ENCODE measurements at places on chromosomes 7 and 10.

DNA sequence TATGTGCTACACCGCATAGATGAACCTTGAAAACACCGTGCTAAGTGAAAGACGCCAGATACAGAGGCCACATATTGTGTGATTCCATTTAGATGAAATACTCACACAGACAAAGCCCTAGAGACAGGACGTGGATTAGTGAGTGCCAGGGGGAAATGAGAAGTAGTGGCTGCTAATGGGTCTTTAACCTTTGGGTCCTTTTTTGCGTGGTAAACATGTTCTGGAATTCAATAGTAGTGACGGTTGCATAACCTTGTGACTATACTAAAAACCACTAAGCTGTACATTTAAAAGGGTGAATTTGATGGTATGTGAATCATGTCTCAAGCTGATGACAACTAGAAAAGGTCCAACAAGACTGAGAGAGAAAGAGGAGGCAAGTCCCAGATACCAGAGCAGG is 15.6 kb downstream of the SMKR1 start:
- no peak for DNase-seq

DNA sequence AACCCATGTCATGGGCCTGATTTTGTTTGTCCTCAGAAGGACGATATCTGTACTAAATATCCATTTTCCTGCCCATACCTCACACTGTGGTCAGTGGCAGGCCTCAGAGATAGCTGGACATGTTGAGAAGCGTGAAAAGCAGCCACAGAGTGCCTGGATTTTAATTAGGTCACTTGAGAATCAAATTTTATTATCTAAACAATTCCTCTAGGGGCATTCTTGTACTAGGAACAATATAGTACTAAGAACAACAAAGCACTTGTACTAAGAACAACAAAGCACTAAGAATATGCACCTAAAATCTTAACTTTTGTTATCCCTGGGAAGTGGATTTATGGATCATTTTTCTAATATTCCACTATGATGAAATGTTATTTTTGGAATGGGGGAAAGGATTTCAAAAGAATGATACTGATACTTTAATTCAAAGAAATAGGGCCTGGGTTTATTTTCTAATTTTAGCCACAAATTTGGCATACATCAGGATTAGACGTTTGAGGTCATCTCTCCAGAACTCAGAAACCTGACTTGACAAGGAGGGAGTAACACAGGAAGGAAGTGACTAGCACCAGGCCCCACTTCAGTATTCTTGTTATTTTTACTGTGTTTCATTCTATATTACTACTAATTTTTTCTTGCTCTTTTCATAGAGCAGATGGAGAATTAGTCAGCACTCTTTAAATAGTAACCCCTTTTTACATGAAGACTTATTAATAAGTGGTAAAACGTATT is 112.2 kb downstream of the EXOC4 start:
- DNase-seq = peak; percentile 10

- peak; percentile 83 for DNase-seq
Measured at GRCh38 chr10:36779238-36779846, 346.1 kb upstream of the ANKRD30A start.

- peak; percentile 86 for DNase-seq
Measured at GRCh38 chr10:126459878-126460481, 71.7 kb upstream of the ADAM12 start.

GRCh38 chr7:123917878-123918277 is 7.2 kb upstream of the SPAM1 start:
- no peak for DNase-seq

GRCh38 chr7:43695365-43695764 is 34.0 kb downstream of the COA1 start:
- DNase-seq = no peak

DNA sequence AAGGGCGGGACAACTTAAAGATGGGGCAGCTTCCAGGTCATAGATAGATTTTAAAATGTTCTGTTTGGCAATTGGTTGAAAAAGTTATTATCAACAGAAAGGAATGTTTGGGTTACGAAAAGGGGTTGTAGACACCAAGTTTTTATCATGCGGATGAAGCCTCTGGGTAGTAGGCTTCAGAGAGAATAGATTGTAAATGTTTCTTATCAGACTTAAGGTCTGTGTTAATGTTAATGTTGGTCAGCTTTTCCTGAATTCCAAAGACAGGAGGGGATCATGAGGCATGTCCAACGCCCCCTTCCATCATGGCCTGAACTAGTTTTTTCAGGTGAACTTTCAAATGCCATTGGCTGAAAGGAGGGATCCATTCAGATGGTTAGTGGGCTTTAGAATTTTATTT is 84.2 kb upstream of the KIF5B start:
- no peak for DNase-seq

- DNase-seq = no peak
Measured at GRCh38 chr10:84265418-84265817, 20.6 kb downstream of the RGR start.

GRCh38 chr10:48901319-48901718 is 38.3 kb downstream of the LRRC18 start:
- no peak for DNase-seq

DNA sequence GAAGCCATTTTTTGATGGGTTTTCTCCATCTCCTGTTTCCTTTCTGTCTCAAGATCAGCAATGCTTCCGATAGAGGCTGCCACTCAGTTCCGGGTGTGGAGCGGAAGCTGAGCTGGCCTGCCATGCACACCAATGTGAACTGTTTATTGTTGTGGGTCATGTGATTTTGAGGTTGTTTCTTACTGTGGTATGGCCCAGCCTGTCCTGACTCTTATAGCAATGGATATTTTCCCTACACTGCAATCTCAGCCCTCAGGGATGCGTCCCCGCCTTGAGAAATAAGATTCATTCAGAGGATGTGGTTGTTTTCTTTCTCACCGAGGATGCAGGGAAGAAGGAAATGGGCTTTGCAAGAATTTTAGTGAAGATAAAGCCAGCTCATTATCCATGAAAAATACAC is 134.7 kb downstream of the PFKFB3 start:
- no peak for DNase-seq

DNA sequence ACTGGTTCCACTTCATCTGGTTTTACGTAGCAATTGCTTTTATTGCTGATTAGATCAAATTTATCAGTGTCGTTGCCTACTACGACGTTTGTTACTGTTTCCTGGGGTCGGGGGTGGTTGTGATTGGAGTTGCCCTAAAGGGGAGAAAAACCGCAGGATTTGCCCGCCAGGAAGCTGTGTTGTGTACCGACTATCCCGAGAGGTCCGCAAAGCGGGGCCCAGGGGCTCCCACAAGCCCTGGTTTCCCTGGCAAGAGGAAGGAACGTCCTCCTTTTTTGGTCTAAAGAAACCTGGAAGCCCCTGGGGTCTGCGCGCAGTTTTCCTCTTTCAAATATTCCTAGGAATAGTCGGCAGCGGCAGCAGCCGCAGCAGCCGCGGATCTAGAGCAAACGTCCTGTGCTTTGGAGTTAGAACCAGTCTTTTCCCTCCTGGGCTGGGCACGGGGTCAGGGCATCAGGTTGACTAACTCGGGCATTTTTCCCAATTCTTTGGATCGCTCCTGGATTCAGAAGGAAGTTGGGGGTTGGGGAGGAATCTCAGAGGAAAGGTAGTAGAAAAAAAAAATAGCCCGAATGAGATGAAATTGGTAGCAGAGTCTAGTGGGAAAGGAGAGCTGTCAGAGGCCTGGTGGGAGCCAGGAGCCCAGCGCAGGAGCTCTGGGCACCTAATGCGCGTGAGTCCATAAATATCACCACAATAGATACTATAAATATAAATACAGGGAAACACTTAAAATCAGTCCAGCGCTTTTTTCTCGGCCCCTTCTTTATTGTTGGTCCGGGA is 4.6 kb downstream of the VAX1 start:
- DNase-seq = no peak

DNA sequence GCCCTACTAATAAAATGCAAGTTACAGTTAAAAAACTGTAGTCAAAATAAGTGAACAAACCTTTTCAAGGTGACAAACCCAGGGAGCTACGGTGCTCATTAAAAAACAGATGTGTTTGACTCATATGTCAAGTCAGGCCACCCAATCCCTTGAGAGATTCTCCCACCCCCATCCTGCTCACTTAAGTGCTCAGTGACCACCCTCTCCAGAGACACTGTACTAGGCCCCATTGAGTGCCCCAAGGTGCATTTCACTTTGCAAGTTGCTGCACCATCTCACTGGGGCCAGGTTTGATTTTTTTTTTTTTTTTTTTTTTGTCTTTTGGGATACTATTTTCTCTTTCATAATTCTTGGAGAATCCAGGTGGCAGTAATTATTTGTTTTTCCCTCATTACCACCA is 1.9 kb downstream of the ERV3-1 start:
- DNase-seq = no peak

DNA sequence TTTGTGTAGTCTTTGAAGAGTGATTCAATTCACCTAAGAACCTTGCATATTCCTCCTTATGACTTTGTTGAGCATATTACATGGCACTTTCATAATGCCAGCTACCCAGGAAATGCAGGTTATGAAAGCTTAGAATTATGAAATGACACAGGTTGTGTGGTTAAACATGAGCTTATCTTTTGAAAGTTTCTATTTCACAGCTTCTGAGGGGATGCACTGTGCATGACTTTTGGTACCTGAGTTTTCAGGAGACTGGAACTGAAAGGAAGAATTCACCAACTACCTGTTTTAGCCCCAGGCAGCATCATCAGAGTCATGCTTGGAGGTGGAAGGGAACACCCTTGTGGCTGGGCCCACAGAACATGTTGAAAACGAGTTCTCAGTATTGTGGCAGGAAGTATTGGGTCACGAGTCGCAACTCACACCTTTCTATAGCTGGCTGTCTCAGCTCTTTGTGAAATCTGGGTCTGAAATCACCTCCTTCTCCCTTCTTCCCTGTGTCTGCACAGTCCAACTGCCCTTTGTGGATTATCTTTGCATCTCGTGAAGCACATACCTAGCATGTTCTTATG is 228.2 kb downstream of the PTEN start:
- DNase-seq = no peak

DNA sequence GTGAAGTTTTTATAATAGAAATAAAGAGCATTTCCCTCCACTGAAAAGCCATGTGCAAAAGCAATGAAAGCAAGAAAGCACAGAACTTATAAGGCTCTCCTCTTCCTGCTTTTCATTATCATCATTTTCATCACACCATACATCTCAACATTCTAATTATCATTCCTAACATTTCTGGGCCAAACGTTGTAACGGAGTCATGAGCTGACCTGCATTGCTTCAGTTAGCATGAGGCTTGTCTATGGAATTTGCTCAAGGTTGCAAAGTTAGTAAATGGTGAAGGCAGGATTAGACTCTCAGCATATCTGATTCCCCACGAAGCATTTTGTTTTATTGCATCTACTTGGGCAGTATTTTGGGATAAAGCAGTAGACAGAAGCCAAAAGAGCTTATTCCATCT is 11.4 kb downstream of the SCIN start:
- DNase-seq = peak; percentile 43

DNA sequence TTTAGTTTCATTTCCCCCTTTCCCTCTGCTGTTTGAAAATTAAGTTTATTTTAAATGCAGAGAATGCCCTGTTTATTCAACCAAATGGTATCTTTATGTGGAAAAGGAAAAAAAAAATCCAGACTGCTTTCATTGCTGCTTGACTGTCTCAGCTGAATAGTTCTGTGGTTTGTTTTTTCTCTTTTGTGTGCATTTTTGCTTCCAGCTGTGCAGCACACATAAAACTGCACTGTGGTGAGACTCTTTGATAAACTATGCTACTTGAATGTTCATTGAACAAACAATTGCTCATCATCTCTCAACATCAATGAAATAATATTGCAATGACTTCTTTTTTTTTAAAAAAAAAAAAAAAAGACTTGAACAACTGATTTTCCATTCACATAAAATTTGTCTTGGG is 78.6 kb upstream of the GLI3 start:
- peak; percentile 36 for DNase-seq

DNA sequence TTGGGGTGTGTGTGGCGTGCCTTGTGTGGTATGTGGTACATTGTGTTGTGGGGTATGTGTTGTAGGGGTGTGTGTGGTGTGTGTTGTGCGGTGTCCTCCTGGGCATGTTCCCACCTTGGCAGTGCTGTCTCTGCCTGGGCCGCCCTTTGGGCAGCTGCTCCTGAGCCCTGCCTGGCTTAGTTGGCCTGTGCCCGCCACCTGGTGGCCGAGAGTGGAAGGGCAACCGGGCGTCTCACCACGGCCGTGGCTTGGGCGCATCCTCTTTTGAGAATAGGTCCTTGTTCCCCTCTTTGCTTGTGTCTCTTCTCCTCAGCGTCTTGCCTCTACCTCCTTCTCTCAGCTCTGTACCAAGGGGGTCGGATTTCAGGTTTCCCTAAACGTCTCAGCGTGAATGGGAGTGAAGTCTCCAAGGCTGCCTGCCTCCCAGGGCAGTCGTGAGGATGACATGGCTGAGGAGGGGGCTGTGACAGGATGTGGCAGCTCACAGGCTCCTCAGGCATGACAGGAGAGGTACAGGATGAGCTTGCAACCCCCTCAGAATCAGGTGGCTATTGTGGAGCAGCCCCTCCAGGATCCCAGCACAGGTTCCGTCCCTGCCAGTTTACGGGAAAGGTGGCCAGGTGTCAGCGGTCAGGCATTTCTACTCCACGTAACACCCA is 98.4 kb upstream of the PODXL start:
- peak; percentile 89 for DNase-seq

DNA sequence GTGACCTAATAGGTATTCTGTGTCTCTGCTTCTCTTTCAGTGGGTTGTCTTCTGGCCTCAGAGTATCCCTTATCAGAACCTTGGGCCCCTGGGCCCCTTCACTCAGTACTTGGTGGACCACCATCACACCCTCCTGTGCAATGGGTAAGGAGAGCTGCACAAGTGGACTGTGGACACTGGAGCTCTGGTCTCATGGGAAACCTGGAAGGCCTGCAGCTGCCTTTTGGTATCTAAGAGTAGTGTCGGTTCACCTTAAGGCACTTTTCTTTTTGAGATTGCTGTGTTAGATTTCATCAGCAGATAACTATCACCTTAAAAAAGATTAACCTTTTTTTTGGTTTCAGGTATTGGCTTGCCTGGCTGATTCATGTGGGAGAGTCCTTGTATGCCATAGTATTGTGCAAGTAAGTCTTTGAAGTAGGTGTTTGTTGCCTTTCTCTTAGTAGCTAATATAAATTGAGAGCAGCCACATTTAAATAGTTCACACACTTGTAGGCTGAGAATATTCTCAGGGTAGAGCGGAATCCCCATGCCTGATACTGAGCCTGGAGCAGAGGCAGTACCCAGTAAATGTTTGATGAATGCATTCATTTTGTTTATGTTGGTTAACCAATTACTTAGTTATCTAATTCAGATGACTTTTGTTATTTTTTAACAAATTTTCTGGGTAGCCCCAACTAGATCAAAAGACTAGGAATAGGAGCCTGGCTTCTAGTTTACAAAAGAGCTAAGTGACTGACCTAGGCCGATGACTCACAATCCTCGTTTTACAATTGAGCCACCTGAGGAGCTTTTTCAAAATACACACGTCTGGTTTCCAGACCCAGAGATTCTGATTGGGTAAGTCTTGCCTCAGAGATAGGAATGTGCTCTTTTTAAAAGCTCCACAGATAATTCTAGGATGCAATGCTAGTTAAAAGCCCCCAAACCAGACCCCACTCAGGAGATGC is 3.6 kb downstream of the TMEM254 start:
- DNase-seq = no peak

GRCh38 chr10:74896788-74897527 is 70.6 kb downstream of the KAT6B start:
- no peak for DNase-seq

GRCh38 chr7:152523916-152524315 is 88.1 kb upstream of the KMT2C start:
- DNase-seq = no peak

GRCh38 chr10:58587676-58588075 is 75.0 kb downstream of the BICC1 start:
- no peak for DNase-seq
